ENCODE measurements at places on chromosomes 13 and 19. TPM values are rescaled to one million over a fixed set of nuclear protein-coding genes. Genes with fewer than 3 reads are reported as not detected.
A peak's percentile ranks its signal among the peaks of the same experiment; 100 is the strongest.

DNA sequence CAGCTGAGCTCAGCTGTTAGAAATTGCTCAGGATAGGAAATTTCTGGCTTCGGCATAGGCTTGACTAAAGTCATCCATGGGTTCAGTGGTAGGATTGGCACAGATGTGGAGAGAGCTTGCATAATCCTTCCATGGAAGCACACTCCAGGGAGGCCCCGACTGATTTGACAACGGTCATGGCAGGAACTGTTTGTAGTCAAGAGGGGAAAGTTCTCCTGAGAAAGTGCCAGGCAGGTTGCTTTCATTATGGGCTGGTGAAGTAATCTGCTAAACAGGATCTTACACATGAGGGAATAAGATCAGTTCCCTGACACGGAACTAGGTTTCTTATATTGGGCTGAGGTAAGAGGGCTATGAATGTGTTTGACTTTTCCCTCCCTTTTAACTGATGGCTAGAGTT, 120.1 kb downstream of the RGCC start:
- DNase-seq, result peak; percentile 33

DNA sequence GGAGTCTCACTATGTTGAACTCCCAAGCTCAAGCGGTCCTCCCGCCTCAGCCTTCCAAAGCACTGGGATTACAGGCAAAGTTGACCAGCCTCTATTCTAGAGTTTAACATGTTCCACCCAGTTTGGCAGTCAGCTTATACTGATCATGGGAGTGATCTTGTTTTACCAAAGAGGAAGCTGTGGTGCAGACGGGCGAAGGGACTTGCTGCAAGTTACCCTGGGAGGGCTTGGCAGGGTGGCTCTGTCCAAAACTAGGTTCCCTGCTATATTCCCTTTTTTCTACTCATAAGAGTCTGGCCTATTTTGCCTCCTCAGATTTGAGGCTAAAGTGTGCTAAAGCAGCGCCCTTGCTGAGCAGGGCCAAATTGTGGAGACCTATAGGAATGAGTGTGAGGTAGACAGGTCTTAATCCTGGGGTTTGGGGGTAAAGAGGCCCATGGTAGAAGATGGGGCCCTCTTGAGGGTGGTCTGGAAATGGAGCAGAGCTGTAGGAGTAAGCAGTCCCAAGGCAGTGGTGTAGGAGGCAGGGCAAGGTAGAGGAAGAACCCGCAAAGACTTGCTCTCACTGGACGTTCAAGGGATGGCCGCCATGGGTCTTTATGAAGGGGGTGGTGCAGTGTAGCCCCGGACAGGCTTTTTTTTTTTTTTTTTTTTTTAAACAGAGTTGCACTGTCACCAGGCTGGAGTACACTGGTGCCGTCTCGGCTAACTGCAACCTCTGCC, 3.3 kb downstream of the RPS19 start:
- no peak for DNase-seq

Gene KLK14
- total RNA-seq, result 0.35 TPM

Gene ZNF444
- total RNA-seq, result 17.7 TPM

Gene FGF22
- total RNA-seq, result 0.20 TPM

DNA sequence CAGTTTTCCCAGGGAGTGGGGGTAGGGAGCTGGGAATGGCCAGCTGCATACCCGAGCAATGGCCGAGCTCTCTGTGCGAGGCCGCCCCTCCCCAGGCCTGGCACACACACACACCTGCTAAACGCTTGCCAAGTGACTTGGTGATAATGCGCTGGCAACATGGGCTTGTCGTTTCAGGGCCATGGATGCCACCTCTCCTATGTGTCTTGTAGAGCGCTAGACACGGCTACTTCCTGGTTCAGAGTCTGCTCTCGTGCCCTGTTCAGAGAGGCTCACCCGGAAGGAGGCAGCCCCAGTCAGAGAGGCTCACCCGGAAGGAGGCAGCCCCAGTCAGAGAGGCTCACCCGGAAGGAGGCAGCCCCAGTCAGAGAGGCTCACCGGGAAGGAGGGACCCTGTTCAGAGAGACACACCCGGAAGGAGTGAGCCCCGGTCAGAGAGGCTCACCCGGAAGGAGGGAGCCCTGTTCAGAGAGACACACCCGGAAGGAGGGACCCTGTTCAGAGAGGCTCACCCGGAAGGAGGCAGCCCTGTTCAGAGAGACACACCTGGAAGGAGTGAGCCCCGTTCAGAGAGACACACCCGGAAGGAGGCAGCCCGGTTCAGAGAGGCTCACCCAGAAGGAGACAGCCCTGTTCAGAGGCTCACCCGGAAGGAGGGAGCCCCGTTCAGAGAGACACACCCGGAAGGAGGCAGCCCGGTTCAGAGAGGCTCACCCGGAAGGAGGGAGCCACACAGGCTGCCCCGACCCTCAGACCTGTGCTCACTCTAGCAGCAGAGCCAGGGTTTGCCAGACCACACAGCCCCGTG, 4.2 kb downstream of the ADPRHL1 start:
- no peak for DNase-seq

DNA sequence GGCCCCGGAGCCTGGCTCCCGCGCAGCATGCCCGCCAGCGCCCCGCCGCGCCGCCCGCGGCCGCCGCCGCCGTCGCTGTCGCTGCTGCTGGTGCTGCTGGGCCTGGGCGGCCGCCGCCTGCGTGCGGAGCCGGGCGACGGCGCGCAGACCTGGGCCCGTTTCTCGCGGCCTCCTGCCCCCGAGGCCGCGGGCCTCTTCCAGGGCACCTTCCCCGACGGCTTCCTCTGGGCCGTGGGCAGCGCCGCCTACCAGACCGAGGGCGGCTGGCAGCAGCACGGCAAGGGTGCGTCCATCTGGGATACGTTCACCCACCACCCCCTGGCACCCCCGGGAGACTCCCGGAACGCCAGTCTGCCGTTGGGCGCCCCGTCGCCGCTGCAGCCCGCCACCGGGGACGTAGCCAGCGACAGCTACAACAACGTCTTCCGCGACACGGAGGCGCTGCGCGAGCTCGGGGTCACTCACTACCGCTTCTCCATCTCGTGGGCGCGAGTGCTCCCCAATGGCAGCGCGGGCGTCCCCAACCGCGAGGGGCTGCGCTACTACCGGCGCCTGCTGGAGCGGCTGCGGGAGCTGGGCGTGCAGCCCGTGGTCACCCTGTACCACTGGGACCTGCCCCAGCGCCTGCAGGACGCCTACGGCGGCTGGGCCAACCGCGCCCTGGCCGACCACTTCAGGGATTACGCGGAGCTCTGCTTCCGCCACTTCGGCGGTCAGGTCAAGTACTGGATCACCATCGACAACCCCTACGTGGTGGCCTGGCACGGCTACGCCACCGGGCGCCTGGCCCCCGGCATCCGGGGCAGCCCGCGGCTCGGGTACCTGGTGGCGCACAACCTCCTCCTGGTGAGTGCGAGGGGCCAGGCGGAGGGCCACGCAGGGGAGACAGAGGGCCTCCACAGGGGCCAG, at the start of gene KL:
KL (plus strand) TSS at position 10 of the 909 bp plus-strand sequence; CDS start at position 28, 18 bp downstream.
- DNase-seq, result peak; percentile 64

DNA sequence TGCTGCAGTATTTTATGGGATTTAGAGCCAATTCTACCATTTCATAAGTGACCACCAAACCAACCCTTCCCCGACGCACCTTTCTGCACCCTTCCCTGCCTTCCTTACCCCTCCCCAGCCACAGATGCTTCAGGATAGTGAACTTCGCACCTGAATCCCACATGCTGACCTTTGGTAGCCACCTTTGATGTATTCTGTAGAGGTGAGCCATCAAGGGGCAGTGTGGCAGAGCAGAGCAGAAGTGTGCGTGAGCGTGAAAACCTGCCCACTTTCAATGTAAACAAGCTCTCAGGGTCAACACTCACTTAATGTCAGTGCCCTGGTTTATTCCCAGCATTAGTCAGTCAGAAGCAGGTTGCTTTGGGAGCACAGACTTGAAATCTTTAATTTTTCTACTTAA, 107.7 kb downstream of the FRY start:
- no peak for DNase-seq

DNA sequence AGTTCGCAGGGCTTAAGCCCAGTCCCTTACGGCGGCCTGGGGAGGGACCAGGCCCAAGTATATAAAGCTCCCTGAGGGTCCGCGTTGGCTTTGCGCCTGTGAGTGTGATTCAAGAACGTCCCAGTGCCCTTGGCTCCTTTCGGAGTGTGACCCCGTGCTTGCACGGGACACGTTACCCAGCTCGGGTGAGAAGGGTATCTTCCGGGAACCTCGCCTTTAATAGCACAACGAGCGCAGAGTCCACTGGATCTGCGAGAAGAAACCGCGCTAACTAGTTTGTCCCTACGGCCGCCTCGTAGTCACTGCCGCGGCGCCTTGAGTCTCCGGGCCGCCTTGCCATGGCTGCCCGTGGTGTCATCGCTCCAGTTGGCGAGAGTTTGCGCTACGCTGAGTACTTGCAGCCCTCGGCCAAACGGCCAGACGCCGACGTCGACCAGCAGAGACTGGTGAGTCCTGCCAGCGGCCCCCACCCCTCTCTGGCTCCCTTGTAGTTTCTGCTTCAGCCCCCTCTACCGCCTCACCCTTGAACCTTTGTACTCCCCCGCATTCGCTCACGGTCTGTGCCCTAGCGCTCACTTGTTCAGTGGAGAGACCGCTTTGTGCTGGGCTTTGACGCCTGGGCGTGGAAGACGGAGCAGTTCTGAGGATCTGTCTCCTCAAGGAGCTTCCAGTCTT, at the start of gene DNAJC15:
DNAJC15 (plus strand) TSS at position 298 of the 675 bp plus-strand sequence; CDS start at position 339, 41 bp downstream.
- DNase-seq, result peak; percentile 90
